ENCODE measurements at places on chromosomes 6 and 20.

- DNase-seq, result peak; percentile 30
These were observed 7.7 kb upstream of the ZKSCAN8 start for GRCh38 chr6:28134015-28134414.

GRCh38 chr20:45359406-45360148 is 3.4 kb upstream of the SYS1 start:
- peak; percentile 84 for DNase-seq

DNA sequence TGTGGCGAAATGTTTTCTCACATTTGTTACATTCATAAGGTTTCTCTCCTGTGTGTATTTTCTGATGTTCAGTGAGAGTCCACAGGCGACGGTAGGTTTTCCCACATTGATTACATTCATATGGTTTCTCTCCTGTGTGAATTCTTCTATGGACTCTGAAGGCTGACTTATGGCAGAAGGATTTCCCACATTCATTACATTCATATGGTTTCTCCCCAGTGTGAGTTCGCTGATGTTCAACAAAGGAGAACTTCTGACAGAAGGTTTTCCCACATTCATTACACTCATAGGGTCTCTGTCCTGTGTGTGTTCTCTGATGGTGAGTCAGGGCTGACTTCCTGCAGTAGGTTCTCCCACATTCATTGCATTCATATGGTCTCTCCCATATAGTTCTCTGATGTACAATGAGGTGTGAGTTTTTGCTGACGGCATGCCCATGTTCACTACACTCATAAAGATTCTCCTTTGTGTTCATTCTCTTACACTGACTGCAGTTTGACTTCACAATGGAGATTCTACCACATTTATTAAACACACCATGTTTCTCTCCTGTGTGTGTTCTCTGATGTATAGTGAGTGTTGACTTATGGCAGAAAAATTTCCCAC is 11.9 kb downstream of the ZNF334 start:
- DNase-seq, result no peak

DNA sequence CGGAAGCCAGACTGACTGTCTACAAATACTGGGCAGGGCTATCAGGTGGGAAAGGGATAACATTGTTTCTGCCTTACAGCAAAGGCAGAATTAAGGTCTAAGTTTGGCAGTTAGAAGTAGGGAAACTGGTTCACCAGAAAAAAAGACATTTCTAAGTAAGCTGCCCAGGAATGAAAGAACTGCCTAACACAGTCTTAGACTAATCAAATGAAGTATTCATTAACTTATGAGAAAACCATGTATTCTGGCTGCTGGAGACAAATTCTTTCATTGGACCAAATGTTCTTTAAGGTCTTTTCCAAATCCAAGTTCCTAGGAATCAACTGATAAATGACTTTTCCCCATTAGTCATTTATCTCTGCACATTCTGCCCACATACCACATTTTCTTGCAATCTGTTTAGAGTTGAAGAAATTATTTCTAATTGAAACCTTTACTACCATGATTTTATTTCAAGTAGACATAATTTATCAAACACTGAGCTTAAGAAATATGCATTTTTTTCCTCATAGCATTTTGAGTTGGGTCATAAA is 120.3 kb upstream of the OGFRL1 start:
- DNase-seq, result no peak

- peak; percentile 92 for DNase-seq
These were observed 10.0 kb downstream of the SLCO4A1 start for GRCh38 chr20:62652041-62652893.

DNA sequence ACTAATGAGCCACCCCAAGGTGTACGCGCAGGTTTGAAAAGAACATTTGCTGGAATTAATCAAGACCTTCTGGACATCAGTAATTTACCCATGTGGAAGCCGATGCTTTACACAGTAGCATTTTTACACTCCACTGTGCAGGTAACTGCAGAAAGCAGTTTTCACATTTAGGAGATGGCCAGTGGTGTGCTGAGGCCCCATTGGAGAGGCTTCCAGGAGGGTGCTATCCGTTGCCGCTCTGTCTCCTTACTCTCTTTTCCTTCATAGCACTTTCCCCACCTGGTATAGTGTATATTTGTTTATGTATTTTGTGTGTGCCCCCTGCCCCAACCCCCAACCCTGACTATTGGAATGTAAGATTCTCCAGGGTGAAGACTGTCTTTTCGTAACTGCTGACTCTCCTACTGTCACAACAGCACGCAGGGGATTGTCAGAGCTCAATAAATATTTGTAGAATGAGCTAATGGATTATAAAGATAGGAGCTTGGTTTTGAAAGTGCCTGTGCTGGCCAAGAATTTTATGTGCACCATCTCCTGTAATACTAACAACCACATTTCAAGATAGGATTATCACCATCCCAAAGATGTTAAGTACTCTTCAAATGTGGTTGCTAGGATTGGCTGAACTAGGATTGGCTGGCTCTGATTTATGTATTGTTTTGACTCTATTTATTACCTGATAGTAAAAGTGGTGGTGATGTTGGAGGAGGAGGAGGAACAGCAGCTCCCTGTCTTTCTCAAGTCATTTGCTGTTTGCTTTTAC is 74.0 kb upstream of the GLP1R start:
- no peak for DNase-seq

DNA sequence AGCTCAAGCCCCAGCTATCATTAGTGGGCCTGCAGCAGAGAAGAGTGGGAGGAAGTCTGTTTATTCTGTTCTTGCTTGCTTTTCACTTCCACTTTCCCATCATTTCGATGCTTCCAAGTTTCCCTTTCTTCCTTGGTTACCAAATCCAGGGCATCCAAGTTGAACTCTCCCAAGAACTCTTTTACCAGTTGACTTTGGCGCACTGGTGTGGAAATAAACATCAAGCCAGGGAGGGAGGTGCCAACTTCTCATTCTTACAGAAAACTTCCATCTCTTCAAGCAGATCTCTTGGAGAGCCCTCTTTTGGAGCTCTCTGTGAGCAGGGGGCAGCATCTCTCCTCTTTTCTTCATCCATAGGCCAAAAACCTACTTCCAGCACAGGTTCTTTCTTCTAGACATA is 85.7 kb upstream of the RGS17 start:
- no peak for DNase-seq

DNA sequence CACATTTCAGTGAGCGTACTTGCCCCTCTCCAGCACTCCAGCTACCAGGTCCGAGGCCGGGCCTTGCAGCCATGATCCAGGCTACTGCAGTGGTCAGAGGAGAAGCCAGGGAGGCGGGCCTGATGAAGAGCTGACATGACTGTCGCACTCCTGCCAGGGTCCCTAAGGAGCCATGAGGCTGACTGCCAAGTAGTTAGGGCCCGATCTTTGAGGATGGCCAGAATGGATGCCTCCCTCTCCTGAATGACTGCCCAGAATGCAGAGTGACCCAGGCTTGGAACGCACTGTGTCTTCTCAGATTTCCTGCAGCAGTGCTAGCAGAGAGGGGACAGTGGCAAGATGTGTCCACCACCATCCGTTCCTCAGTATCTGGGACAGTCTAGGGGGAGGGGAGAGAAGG is 24.7 kb upstream of the LRFN2 start:
- DNase-seq, result no peak

GRCh38 chr6:17709476-17709875 is 2.8 kb upstream of the NUP153 start:
- no peak for DNase-seq

GRCh38 chr20:3887876-3888620 is 1.1 kb upstream of the PANK2 start:
- no peak for DNase-seq

DNA sequence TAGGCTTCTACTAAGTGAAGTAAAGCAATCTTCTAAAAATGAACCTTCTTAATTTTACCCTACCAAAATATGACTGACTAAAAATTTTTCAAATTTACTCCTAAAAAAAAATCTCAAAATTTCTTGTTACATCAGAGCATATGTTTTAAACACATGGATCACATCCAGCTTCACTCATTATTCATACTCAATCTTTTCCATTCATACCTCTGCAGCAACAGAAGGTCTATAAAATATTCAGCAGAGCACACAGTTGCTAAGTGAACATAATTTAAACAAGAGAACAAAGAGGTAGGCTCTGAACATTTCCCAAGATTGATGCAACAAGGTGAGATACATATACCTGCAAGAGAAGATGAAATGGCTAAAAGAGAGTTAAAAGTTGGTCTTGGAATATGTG is 213.9 kb downstream of the SOD2 start:
- no peak for DNase-seq

- DNase-seq, result no peak
These were observed 129.1 kb upstream of the PTPRT start for GRCh38 chr20:43318755-43319297.

GRCh38 chr6:156900292-156900691 is 123.1 kb downstream of the ARID1B start:
- DNase-seq, result no peak

GRCh38 chr6:7157752-7158616 is 50.2 kb downstream of the RREB1 start:
- DNase-seq, result no peak

DNA sequence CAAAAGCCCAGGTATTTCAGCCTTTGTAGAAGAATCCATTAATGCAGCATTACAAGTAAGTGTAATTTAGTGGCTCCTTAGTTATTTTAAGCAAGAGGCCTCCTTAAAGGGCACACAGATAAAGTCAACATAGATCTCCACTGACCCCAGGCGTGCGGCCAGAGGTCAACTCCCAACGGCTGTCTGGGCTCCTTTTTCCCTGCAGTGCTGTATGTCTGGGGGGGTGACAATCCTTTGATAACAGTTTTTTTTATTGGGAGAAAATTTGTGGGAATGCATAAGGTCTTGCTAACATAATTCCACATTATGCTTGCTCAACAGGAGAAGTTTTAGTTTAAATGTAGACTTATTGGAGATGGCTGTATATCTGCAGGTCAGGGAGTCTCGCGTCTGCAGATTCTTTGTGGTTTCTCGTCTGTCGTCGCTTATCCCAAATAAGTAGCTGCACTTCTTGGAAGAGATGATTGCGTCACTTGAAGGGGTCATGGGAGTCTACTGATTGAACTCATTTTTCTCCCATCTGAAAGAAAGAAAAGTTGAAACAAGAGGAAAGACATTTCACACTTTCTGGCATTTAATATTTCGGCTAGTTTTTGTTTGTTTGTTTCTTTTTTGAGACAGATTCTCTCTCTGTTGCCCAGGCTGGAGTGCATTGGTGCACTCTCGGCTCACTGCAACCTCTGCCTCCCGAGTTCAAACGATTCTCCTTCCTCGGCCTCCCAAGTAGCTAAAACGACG is 151.7 kb upstream of the AKAP12 start:
- no peak for DNase-seq

DNA sequence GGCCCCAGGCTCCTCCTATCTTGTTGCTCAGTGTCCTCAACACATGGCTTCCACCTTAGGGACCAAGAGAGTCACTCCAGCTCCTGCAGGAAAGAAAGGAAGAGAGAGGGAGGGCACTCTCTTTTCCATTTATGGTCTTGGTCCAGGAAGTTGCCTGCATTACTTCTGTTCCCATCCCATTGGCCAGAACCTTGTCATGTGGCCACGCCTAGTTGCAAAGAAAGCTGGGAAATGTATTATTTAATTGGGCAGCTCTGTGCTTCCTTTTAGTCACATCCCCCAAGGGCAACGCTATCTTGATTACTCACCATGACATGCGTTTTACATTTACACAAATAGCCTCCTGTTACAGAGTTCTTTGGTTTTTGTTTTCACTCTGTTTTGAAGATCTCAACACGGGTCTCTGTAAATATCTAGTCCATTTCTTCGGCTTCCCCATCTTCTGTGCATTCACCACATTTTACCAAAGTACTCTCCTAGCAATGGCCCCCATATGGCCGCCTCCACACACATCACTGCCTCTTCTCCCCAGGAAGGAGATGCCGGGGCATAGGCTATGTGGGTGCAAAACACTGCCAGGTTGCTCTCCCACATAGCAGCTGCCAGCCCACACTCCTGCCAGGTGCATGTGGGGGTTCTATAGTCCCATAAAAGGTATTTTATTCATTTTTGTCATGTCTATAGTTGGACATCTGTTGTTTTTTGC is 35.7 kb upstream of the ZMYND8 start:
- DNase-seq, result peak; percentile 99

DNA sequence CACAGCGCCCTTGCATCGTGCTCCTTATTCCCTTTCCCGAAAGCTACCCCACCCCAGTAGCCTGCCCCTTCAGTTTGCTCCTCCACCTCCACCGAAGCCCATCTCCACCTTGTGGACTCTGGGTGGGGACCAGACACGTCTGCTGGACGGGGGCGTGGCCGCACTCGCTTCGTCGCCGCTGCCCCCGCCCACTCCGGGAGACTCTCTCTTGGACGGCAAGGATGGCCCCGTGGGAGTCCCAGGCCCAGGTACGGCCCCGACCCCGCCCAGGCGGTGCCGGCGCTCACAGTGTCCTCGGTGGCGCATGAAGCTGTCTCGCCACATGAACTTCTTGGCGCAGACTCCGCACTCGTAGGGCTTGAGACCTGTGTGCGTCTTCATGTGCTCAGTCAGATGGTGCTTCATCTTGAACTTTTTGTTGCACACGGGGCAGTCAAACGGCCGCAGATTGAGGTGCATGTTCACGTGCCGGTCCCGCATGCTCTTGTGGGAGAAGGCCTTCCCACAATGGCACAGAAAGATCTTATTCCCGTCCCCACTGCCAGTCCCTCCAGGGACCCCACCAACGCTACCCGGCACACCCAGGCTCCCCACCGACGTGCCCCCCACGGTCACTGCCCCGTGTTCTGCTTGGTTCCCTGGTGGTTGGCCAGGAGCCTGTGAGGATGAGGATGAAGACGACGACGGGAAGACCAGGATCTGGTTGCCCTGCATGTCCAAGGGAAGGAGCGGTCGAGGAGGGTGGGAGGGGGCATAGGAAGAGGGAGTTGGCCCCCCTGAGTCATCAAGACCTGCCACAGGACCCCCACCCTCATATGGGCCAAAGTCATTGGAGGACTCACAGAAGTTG is 1.3 kb upstream of the TAPBP start:
- DNase-seq, result peak; percentile 52

GRCh38 chr6:78580923-78581322 is 286.4 kb upstream of the IRAK1BP1 start:
- DNase-seq, result no peak

DNA sequence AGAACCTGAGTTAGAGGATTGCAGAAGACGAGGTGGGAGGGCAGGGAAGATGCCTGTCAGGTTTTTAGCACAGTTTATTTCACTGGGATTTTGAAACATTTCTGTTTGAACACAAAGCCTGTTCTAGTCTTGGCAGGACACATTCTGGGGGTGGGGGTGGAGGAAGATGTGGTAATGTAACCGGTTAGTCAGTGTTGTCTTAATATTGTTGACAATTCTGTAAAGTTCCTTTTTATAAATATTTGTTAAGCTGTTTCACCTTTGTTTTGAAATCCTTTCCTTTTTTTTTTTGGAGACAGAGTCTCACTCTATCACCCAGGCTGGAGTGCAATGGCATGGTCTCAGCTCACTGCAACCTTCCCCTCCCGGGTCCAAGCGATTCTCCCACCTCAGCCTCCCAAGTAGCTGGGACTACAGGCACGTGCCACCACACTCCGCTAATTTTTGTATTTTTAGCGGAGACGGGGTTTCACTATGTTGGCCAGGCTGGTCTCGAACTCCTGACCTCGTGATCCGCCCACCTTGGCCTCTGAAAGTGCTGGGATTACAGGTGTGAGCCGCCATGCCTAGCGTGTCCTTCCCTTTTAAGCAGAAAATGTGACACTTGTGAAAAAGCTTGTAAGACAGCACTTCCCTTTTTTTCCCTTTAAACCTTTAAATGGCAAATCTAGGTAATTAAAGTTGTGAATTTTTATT is 20.2 kb downstream of the SLC9A8 start:
- DNase-seq, result peak; percentile 79

GRCh38 chr20:50230871-50231560 is 40.4 kb downstream of the CEBPB start:
- no peak for DNase-seq

Measured in bronchial epithelial cell (primary cell).